ENCODE measurements at places on chromosomes 3 and 15.

DNA sequence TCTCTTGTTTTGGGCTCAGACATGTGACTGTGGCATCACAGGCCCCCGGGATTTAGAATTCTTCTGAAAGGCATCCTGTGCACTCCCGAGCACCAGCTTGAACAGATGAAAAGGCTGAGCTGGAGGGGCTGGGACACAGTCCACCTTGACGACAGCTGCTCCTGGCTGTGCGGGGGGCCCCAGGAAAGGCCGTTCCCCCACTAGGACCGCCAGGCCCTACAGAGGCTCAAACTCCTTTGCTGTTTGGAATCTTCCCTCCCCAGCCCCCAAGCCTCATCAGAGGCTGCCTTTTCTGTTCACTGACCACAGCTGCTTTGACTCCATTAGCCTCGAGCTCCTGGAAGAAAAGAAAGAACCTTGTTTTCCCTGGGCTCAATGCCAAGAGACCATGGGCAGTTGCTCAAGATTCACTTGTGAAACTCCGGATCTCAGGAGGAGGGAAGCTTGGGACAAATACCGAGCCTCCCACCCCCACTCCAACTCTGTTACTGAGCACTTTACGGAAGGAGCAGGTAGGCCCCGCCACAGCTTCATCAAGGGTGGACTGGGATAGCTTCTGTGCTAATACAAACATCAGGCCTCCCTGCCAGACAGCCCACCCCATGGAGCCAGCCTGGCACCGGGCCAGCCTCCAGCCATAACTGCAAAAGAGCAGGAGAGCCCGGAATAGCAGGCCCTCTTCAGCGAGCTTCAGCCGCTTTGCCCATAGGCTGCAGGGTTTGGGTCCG lies 15.7 kb downstream of the CIDEC start:
- peaks cover 30% of the 10 kb centered on the region for H3K4me1 ChIP-seq
- H3K27ac ChIP-seq = no peak overlapping the region
- H3K4me3 ChIP-seq = no peak overlapping the region
- DNase-seq = no peak
- H3K36me3 ChIP-seq = no peaks in the 10 kb centered on the region
- H3K27me3 ChIP-seq = peaks cover 1% of the 10 kb centered on the region

DNA sequence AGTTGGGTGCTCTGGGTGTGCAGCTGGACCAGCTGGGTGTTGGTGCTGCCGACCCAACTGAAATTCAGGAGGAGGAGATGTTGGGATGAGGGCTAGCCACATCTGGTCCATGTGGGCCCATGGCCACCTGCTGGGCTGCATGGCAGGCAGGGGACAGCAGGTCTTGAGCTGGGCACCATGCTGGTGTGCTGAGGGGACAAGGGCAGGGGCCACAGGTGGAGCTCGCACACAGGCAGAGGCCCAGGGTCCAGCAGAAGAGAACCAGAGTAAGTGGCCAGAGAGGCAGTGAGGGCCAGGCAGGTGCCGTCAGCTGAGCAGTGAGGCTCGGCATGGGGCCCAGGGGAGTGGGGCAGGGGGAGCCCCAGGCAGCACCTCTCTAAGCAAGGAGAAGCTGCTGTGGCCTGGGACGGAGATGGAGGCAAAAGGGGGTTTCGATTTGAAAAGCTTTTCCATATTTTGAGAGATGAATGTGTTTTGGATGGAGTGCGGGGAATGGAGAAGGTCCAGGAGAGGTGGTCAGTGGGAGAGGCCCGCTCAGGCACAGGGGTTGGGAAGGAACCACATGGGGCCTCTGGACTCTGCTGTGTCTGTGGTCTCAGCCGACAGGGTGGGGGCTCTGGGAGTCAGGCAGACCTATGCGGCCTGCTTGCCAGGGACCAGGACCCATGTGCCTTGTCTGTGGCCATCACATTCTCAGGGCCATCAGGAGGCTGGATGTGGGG lies 30.5 kb upstream of the PLXNA1 start:
- H3K36me3 ChIP-seq = no peaks in the 10 kb centered on the region
- peaks cover 2% of the 10 kb centered on the region for H3K27me3 ChIP-seq
- peaks cover 2% of the 10 kb centered on the region for H3K4me1 ChIP-seq
- DNase-seq = no peak
- no peak overlapping the region for H3K27ac ChIP-seq

- H3K27ac ChIP-seq = no peak overlapping the region
- no peak for DNase-seq
- peaks cover 3% of the 10 kb centered on the region for H3K27me3 ChIP-seq
- no peaks in the 10 kb centered on the region for H3K36me3 ChIP-seq
Measured at GRCh38 chr3:153897842-153898241, 223.3 kb upstream of the ARHGEF26 start.

GRCh38 chr3:126935756-126936509 lies 47.0 kb upstream of the PLXNA1 start:
- H3K4me3 ChIP-seq = no peak overlapping the region
- no peaks in the 10 kb centered on the region for H3K4me1 ChIP-seq
- H3K36me3 ChIP-seq = peaks cover 3% of the 10 kb centered on the region
- H3K27ac ChIP-seq = no peak overlapping the region
- peaks cover 5% of the 10 kb centered on the region for H3K27me3 ChIP-seq
- no peak for DNase-seq

DNA sequence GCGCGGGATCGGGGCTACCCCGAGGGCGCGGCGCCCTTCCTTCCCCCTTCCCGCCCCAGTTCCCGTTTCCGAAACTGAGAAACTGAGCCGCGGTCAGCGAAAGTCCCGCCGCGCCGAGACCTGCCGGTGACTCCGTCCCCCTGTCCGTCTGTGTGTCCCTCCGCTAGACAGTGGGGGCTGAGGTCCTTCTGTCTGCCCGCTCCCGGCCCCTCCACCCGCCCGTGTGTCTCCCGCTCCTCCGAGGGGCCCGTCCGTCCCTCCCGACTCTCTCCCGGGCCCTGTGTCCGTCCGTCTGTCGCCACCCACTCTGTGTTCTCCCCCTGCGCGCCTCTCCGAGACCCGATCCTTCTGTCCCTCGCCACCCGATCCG lies 426 bp downstream of the PRKCD start:
- peak overlapping the region; percentile 92 for H3K4me3 ChIP-seq
- H3K4me1 ChIP-seq = peaks cover 50% of the 10 kb centered on the region
- H3K36me3 ChIP-seq = no peaks in the 10 kb centered on the region
- no peak for DNase-seq
- peaks cover 22% of the 10 kb centered on the region for H3K27me3 ChIP-seq

DNA sequence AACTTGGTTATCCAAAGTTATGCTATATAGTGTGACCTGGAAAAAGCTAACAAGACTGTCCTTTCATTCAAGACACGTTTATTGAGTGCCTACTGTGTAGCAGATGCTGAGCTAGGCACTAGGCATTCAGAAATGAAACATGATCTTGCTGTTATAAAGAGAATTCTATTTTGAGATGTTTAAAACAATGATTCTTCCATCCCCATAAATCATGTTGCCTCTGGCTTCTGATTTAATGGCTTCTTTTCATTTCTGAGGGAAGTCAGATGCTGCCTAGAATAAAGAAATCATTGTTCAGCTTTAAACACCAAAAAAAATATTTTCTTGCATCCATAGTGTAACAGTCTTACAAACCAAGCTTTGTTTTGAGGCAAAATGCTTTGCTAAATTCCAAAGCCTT lies 620.9 kb upstream of the UBE2E2 start:
- no peak overlapping the region for H3K27ac ChIP-seq
- peaks cover under 1% of the 10 kb centered on the region for H3K27me3 ChIP-seq
- H3K36me3 ChIP-seq = no peaks in the 10 kb centered on the region
- no peaks in the 10 kb centered on the region for H3K4me1 ChIP-seq

GRCh38 chr15:84648539-84648938 lies 5.5 kb downstream of the WDR73 start:
- H3K27ac ChIP-seq = peak overlapping the region; percentile 22
- peaks cover 30% of the 10 kb centered on the region for H3K36me3 ChIP-seq
- no peak for DNase-seq

- no peak overlapping the region for H3K4me3 ChIP-seq
- H3K4me1 ChIP-seq = no peaks in the 10 kb centered on the region
- no peak overlapping the region for H3K27ac ChIP-seq
- DNase-seq = no peak
- H3K36me3 ChIP-seq = no peaks in the 10 kb centered on the region
- H3K27me3 ChIP-seq = peaks cover 5% of the 10 kb centered on the region
Measured at GRCh38 chr15:68994149-68994548, 20.3 kb upstream of the NOX5 start.

Measured in immature natural killer cell (primary cell).